CD8-positive, alpha-beta memory T cell (primary cell): ENCODE measurements at places on chromosomes 6 and 20.

DNA sequence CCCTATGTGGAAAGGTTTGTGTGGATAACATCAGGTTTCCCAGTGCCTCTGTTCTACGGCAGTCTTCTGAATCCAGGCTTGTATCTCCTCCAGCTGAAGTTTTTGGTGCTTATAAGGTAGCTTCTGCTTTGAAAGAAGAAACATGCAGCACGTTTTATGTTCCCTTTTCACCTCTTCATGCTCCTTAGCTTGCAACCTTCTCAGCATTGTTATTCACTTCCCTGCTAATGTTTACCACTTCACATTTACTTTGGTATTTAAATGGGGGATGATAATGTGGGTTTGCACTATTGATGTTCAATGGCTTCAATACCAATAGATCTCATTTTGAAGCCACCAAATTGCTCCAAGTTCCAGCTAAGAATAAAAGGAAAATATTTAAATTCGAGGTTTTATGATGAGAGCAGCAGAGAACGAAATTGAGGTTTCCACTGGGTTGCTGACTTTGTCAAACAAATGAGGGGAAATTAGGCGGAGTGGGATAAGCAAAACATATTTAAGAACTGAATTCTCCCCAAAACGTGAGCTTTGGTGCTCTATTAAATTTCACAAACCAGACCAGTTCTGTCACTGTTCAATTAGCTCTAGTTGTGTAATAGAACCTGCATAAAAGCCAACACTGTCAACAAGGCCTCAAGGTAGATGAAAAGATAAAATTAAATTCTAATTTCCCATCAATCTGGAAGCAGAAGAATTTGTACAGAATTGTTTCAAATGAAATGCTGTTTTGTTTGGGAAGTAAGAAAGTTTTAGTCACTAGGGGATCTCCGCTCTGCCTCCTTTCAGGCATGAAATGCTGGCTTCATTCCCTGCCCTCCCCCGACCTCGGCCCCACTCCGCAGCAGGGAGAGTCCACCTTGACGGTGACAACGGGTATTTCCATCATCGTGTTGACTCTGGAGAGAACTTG lies 1.4 kb downstream of the IL22RA2 start:
- H3K27ac ChIP-seq = no peak overlapping the region
- no peaks in the 10 kb centered on the region for H3K27me3 ChIP-seq
- no peaks in the 10 kb centered on the region for H3K4me1 ChIP-seq
- H3K4me3 ChIP-seq = no peak overlapping the region
- no peak for DNase-seq
- no peaks in the 10 kb centered on the region for H3K36me3 ChIP-seq

DNA sequence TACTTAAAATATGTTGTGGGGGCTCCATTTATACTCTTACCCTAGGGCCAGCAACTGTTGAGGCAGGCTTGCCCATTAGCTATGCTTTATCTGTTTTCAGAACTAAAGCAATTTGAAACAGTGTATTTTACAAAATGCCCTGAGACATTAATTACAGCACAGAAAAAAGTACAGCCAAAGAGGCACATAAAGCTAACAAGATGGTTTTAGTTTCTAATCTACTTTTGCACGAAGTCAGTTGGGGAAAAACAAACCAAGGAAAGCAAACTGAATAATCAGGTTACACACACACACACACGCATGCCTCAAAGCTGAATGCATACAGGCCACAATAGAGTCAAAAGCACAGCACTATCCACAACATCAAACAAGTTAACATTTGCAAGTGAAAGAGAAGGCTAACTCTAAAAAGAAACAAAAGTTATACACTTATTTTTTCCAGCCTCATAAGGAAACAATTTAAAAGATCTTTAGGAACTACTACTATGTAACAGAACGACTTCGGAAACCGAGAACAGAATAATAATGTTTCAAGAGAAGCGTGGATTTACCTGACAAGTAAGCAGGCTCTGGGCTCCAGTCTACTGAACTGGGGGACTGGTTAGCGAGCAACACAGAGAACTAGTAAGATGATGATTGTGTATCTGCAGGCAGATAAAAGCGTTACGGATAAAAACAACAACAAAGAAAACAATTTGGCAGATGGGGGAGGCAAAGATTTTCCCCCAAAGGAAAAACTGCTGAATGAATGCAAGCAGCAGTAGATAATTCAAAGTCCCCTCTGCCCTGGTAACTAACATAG lies 1.7 kb downstream of the SYCP2 start:
- H3K4me1 ChIP-seq = no peaks in the 10 kb centered on the region
- DNase-seq = no peak
- no peak overlapping the region for H3K27ac ChIP-seq

DNA sequence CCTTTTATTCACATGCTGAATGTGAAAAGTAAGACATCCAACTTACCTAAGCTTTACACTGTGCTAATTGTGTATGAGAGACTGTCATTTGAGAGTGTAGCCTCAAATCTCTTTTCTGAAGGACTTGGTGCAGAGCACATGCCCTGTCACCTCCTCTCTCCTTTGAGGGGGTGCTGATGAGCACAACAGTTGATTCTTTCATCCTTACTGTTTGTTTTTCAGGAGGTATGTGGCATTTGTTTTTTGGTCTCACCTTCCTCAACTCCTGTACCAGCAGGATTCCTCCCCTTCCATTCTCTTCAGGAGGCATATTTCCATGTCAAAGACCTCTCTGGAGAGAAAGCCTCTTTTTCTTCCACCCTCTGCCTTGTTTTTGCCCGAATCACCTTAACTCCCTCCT lies 252.6 kb upstream of the CITED2 start:
- no peak overlapping the region for H3K4me3 ChIP-seq
- no peak overlapping the region for H3K27ac ChIP-seq
- no peaks in the 10 kb centered on the region for H3K27me3 ChIP-seq
- no peaks in the 10 kb centered on the region for H3K4me1 ChIP-seq
- H3K36me3 ChIP-seq = no peaks in the 10 kb centered on the region

GRCh38 chr6:15930207-15930606 lies 198.7 kb upstream of the MYLIP start:
- H3K36me3 ChIP-seq = no peaks in the 10 kb centered on the region
- no peak overlapping the region for H3K4me3 ChIP-seq
- DNase-seq = no peak
- no peaks in the 10 kb centered on the region for H3K27me3 ChIP-seq
